ENCODE measurements at places on chromosomes 4 and X.

- no peak for DNase-seq
Measured at GRCh38 chr4:185108669-185109068, 34.4 kb upstream of the SLC25A4 start.

GRCh38 chrX:54198262-54198661 lies 15.2 kb upstream of the FAM120C start:
- DNase-seq = no peak

GRCh38 chrX:27590044-27590443 lies at the start of gene DCAF8L2:
TSS of gene DCAF8L2 (plus strand) at chrX:27590344. CDS start at chrX:27746896, 156,552 bp downstream.
- no peak for DNase-seq

DNA sequence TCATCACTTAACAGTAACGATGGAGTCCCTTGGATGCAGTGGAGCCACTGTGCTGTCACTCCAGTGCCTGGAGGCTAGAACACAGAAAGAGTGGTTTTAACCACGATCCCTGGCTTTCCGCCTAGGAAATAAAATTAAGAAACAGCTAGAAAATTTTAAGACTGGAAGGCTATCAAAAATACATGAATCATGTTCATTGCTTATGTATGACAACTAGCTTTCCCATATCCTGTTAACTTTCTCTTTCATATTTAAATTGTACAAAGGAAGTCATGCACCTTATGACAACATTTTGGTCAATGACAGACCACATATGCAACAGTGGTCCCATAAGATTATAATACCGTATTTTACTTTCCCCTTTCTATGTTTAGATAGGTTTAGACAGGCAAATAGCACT lies 115.1 kb downstream of the GALNTL6 start:
- DNase-seq = no peak

DNA sequence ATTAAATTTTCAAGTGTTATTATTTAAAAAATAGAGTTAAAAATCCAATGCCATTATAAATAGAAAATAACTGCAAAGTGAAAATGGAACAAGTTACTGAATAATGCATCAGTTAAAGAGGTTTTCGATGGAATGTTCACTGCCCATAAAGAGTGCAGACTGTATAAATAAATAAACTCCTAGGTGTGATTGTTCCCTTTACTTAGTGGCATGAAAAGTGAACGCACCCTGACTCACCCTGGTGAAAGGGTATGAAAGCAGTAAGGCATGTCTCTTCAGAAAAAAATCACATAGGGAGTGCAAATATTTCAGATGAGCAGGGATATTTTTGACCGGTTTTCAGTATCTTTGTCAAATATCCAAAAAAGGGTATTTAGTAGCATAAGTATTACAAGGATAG lies 387.8 kb downstream of the DCAF12L2 start:
- no peak for DNase-seq

DNA sequence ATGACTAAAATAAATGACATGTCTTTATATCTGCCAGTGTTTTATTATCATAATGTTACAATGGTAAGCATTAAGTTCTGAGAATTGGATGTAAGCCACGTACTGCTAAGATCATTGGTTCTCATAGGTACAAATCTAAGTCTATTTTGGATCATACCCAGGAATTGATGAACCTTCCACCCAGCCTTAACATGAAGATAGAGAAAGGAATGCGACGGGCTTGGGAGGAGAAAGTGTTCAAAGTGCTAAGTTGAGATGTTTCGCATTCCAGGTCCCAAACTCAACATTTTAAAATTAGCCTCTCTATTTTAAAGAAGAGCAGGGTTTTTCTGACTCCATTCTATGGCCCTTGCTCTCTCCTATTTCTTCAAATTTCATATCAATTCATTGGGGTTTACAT lies 54.9 kb upstream of the FRAS1 start:
- DNase-seq = no peak

DNA sequence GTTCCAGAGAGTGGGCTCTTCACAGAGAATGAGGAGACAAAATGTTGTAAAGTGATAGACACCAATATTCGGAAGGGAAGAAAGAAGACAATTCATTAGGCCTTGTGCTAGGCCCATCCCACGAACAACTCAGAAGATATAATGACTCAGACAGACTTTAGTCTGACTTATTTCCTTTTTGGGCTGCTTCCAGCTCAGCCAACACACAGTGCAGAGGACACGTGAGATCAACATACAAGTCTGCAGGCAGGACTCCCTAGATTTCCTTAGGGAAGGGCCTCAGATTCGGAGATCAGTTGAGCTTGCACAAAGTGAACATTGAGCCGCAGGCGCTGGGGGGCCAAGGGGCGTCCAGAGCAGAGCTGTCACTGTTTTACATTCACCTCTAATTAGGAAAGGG lies 290.7 kb upstream of the TENM3 start:
- DNase-seq = no peak

- no peak for DNase-seq
Measured at GRCh38 chr4:256492-256891, 48.8 kb downstream of the ZNF732 start.

GRCh38 chr4:112979881-112980421 lies 69.5 kb upstream of the ANK2 start:
- no peak for DNase-seq

DNA sequence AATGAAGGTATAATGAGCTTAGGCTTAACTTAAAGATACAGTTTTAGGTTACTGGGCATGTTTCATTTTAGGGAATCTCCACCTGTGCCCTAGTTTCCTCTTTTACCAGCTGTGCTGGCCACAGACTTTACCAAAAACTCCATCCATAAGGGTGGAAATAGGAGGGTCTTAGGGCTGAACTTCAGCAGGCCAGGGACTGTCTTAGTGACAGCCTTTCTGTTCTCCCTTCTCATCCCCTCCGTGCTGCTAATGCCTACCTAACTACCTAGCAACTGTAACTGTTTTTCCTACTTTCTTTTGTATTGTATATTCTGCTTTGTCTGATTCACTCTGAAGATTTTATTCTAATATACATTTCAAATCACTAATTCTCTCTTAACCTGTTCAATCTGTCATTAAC lies 1375.3 kb downstream of the PCDH18 start:
- DNase-seq = no peak

DNA sequence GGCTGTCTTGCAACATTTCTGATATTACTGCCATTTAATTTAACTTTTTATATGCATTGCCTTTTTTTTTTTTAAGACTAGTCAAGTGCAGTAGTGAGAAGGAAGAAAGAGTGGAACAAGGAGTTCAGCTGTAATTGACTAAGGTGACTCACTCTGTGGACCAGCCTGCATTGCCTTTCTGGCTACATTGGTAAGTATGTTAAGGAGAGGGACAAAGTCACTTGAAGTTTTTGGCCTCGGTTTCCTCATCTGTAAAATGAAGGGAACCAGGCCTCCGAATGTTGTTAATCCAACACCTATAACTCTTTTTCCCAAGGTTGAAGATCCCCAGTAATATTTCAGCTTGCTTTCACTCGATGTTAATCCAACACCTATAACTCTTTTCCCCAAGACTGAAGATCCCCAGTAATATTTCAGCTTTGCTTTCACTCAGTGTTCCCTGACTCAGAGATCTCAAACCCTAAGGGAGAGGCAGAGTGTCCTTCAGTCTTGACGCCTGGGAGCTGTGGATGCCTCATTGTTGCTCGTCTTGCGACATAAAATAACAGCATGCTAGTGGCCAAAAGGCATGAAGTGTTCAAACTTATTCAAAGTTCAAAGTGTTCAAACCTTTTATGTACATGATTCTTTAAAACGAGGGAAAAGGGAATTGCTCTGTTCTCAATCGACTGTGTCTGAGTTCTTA lies 102.0 kb downstream of the SORBS2 start:
- no peak for DNase-seq

- no peak for DNase-seq
Measured at GRCh38 chr4:61727286-61727685, 527.2 kb downstream of the ADGRL3 start.

DNA sequence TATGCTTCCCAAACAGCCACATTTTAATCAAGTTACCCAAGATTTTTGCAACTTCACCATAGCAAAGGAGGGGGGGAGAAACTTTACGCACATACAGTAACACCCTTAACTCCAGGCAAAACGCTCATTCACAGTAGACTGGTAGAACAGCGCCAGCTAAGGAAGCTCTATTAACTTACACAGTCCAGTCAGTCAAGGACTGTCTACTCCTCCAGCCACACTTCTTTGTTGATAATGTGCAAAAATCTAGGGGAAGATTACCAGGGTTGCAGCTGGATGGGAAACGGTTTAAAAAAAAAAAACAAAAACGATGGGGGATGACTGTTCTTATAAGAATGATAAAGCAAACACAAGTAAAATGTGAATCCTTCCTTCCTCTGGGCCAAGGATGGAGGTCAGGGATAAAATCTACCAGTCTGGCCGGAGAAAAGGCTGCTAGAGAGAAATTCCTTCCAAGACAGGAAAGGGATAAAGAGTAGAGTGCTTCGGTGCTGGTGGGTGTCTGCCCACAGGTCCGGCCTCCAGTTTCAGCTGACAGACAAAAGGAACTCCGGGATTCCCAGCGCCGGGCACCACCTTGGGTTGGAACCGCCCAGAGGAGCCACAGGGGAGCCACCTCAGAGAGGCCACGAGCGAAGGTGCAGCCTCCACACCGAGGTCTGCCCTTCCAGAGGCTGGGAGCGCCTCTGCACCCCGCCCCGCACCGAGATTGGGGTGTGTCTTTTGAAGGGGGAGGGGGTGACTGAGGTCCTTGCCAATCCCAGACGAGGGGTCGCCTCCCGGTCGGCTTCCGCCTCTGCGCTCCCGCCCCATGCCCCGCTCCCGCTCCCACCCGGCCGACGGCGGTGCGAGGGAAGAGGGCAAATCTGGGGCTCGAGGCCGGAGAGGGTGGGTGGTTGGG lies 811 bp downstream of the ANKRD50 start:
- no peak for DNase-seq

DNA sequence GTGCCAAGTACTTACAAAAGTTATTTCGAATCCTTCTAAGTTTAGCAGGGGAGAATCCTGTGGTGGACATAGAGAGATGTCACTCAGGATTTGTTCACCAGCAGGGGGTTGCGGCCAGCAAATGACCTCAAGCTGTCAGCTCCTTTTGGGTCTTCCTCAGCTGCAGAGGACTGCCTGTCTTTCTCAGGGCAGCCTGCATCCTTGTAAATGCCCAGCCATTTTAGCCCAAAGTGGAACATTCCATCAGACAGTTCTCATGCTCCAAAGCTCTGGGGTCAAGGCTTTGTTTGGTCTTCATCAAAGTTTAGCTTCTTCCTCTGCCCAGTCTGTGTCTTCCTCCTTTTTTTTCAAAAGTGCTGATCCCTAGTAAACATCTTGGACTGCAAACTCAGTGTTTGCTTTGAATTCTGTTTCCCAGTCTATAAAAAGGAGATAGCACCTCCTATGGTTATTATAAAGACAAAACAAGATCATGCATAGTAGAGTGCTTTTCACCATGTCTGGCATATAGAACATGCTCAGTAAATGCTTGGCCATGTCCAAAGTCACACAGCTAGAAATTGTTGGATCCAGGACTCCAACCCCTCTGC lies 156.4 kb upstream of the GATB start:
- no peak for DNase-seq

DNA sequence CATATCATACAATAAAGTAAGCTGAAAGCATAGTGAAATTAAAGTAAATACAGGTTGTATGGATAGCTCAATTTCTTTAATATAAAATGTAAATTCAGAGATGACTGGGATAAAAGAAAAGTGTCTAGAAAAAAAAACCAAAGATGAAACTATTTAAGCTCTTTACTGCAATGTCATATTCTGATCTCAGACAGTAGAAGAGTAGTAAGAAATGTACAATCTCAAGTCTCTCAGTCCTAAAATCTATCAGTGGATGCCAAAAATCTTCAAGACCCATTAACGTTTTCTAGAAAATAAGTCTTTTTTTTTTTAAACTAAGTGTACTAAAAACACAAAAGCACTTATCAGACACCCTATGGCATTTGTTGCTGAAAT lies 13.8 kb downstream of the MGARP start:
- DNase-seq = no peak

DNA sequence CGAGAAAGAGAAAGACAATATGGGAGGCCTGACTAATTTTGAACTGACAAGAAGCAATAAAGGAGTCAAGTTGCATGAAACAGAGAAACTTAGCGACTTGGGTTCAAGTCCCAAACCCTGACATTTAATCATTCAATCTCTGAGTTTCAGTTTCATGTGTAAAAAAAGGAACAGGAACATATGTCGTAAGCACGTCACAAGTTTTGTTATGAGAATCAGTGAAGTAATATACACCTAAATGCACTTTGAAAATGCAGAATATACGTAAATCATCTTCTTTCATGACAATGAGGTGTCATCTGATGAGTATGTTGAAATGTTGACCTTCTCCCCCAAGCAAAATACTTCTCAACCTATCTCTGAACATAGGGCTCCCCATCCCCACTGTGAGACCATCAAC lies 10.4 kb downstream of the ACOT9 start:
- no peak for DNase-seq

- DNase-seq = no peak
Measured at GRCh38 chrX:138890491-138890890, 179.0 kb upstream of the FGF13 start.

- no peak for DNase-seq
Measured at GRCh38 chr4:25489253-25489797, 112.3 kb downstream of the ANAPC4 start.

GRCh38 chr4:9927341-9928007 lies 93.8 kb downstream of the SLC2A9 start:
- no peak for DNase-seq

- no peak for DNase-seq
Measured at GRCh38 chrX:2719774-2720447, 28.8 kb downstream of the CD99 start.

DNA sequence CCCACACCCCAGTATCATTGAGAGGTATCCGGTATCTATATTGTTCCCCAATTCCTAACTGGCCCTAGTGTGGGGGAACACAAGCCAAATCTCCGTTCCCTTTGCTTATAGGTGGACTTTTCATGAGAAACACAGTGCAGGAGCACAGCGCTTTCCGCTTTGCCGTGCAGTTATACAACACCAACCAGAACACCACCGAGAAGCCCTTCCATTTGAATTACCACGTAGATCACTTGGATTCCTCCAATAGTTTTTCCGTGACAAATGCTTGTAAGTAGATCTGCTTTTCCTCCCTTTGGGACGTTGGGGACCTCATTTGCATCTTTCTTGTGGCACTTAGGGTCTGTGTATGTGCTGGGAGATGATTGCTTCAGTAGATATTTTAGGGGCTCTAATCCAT lies 1.6 kb downstream of the GRIA3 start:
- no peak for DNase-seq

DNA sequence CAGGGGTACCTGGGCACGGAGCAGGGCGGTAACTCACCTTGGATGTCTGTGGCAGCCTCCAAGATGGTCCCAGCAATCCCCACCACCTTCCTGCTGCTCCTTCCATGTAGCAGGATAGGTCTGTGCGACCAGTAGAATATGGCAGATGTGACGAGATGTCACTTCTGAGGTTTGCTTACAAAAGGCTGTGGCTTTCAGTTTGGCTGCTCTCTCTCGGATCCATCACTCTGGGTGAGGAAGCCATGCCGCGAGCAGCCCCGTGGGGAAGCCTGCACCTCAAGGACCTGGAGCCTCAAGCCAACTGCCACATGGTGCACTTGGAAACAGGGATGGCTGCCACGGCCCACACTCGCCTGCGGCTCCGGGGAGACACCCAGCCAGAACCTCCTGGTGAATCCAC lies 37.6 kb downstream of the WFS1 start:
- DNase-seq = no peak

- no peak for DNase-seq
Measured at GRCh38 chrX:17707731-17708130, 29.6 kb upstream of the SCML1 start.

- no peak for DNase-seq
Measured at GRCh38 chrX:79169484-79169883, 25.0 kb downstream of the GPR174 start.

GRCh38 chr4:67448621-67449020 lies 96.7 kb downstream of the CENPC start:
- no peak for DNase-seq
